Mesendoderm (in vitro differentiated cells): ENCODE measurements at places on chromosomes 4 and X.

GRCh38 chr4:80215449-80216052, 18.2 kb downstream of the PRDM8 start:
- no peak overlapping the region for H3K4me3 ChIP-seq
- H3K27ac ChIP-seq: no peak overlapping the region
- H3K36me3 ChIP-seq: no peaks in the 10 kb centered on the region
- peak; percentile 59 for DNase-seq
- no peaks in the 10 kb centered on the region for H3K4me1 ChIP-seq

- H3K4me3 ChIP-seq: no peak overlapping the region
- peaks cover 2% of the 10 kb centered on the region for H3K27me3 ChIP-seq
Observed at GRCh38 chr4:53354012-53354722, 11.7 kb downstream of the SCFD2 start.

GRCh38 chr4:147518086-147518485, 37.2 kb downstream of the EDNRA start:
- no peak overlapping the region for H3K27ac ChIP-seq
- no peaks in the 10 kb centered on the region for H3K27me3 ChIP-seq
- H3K4me1 ChIP-seq: peaks cover 4% of the 10 kb centered on the region
- no peaks in the 10 kb centered on the region for H3K36me3 ChIP-seq
- DNase-seq: no peak

- H3K4me3 ChIP-seq: no peak overlapping the region
- H3K27ac ChIP-seq: no peak overlapping the region
- no peak for DNase-seq
- no peaks in the 10 kb centered on the region for H3K27me3 ChIP-seq
- no peaks in the 10 kb centered on the region for H3K36me3 ChIP-seq
- no peaks in the 10 kb centered on the region for H3K4me1 ChIP-seq
Observed at GRCh38 chrX:19907794-19908193, 20.4 kb upstream of the SH3KBP1 start.

DNA sequence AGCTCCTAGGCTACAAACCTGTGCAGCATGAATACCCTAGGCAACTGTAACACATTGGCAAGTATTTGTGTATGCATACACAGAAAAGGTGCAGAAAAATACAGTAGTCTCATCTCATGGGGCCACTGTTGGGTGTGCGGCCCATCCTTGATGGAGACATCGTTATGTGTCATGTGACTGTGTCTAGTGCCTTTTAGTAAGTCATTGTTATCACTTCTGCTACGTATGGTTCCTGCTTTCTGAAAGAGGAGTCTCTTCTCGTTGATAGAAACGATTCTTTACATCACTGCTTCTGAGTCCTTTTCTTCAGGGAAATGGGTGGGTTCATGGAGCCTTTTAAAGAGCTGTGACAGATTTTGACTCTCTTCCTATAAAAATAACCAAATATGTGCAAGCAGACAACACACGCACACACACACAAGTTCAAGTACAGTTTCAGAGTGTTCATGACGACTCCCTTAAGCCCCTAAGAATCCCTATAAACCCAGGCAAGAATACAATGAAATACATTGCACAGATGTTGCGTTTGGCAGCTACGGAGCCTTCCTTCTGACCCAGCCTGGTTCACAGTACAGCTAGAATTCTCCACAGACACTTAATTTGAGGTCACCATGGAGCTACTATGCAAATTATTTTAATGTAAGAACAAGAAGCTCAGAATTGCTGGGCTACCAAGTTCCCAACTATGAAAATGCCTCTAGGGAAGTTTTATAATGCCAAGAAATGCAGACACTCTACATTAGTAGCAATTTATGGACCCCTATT, 10.2 kb upstream of the STK32B start:
- DNase-seq: no peak
- H3K36me3 ChIP-seq: no peaks in the 10 kb centered on the region
- peaks cover 3% of the 10 kb centered on the region for H3K4me1 ChIP-seq
- H3K27ac ChIP-seq: no peak overlapping the region

DNA sequence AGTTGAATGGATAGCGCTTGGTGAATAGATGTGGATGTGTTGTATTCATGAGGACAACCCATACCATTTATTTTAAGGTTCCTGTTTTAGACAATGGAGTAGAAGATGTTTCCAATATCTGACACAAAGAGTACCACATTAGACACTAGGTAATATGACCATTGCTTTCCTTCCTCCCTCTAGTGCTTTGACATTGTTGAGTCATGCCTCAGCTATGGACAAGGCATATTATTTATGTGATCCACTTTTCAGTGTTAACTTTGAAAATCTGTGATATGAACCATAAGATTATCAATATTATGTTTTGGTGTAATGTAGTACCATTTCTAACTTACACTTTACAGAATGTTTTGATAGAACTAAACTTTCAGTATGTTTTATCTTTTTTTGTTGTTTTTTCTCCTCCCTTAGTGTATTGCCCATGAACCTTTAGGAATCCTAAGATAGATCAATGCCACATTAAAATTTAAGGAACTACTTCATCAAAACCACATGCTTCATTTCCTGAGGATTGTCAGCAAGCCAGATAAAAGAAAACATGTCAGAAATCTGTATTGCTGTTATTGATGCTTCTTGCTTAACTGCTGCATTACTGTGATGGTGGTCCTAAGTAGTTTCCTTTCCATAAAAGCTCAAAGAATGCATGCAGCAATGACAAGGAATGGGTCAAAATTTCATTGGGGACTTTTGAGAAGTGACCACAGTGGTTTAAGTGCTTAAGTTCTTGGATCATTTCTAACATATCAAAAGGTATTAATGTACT, 105.0 kb downstream of the PCDH7 start:
- no peak overlapping the region for H3K27ac ChIP-seq
- H3K27me3 ChIP-seq: no peaks in the 10 kb centered on the region
- H3K4me1 ChIP-seq: no peaks in the 10 kb centered on the region
- DNase-seq: no peak

- no peaks in the 10 kb centered on the region for H3K36me3 ChIP-seq
- H3K27ac ChIP-seq: no peak overlapping the region
- no peak for DNase-seq
Observed at GRCh38 chr4:185682236-185682635, 129.8 kb downstream of the SORBS2 start.

- H3K27ac ChIP-seq: no peak overlapping the region
- no peaks in the 10 kb centered on the region for H3K27me3 ChIP-seq
- DNase-seq: peak; percentile 53
- H3K36me3 ChIP-seq: no peaks in the 10 kb centered on the region
- H3K4me3 ChIP-seq: no peak overlapping the region
Observed at GRCh38 chr4:134935320-134935719, 733.7 kb upstream of the PABPC4L start.

GRCh38 chr4:6724421-6725111, 8.6 kb downstream of the BLOC1S4 start:
- H3K36me3 ChIP-seq: no peaks in the 10 kb centered on the region
- no peaks in the 10 kb centered on the region for H3K27me3 ChIP-seq
- no peak overlapping the region for H3K27ac ChIP-seq

- H3K27me3 ChIP-seq: no peaks in the 10 kb centered on the region
- H3K4me3 ChIP-seq: no peak overlapping the region
- H3K36me3 ChIP-seq: no peaks in the 10 kb centered on the region
- no peaks in the 10 kb centered on the region for H3K4me1 ChIP-seq
Observed at GRCh38 chr4:155734065-155734464, 24.8 kb upstream of the GUCY1B1 start.

- no peaks in the 10 kb centered on the region for H3K4me1 ChIP-seq
- H3K27me3 ChIP-seq: no peaks in the 10 kb centered on the region
Observed at GRCh38 chr4:52369649-52370048, 289.5 kb downstream of the USP46 start.

- H3K27ac ChIP-seq: no peak overlapping the region
- peak; percentile 39 for DNase-seq
- H3K27me3 ChIP-seq: no peaks in the 10 kb centered on the region
- H3K4me1 ChIP-seq: no peaks in the 10 kb centered on the region
Observed at GRCh38 chrX:53374222-53374820, 48.1 kb downstream of the SMC1A start.

GRCh38 chr4:166680796-166681195, 553.5 kb downstream of the SPOCK3 start:
- no peaks in the 10 kb centered on the region for H3K27me3 ChIP-seq
- no peaks in the 10 kb centered on the region for H3K4me1 ChIP-seq
- H3K36me3 ChIP-seq: no peaks in the 10 kb centered on the region
- no peak overlapping the region for H3K27ac ChIP-seq

GRCh38 chr4:2977211-2978088, 14.1 kb downstream of the GRK4 start:
- no peak overlapping the region for H3K27ac ChIP-seq
- DNase-seq: peak; percentile 30
- H3K4me3 ChIP-seq: no peak overlapping the region
- no peaks in the 10 kb centered on the region for H3K4me1 ChIP-seq

- H3K4me1 ChIP-seq: no peaks in the 10 kb centered on the region
- no peak overlapping the region for H3K27ac ChIP-seq
- no peaks in the 10 kb centered on the region for H3K36me3 ChIP-seq
- H3K4me3 ChIP-seq: no peak overlapping the region
- no peaks in the 10 kb centered on the region for H3K27me3 ChIP-seq
Observed at GRCh38 chr4:139726615-139727014, 61.0 kb downstream of the MGST2 start.

DNA sequence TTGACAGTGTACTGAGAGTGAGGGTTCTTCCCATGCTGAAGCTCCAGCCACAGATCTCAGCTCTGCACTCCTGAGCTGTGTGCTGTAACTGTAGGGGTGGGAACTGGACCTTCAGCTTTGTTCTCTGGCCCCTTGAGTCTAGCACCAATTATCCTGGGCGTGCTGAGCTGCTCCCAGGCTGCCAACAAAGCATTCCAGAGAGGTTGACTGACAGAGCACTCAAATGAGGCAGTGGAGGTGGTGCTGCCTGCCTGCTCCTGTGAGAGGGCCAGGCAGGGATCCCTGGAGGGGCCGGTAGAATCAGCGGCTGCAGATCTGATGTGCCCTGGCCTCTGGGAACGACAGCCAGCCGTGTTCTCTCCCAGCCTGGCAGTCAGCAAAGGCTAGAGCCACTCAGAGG, 375.7 kb upstream of the AADAT start:
- peak; percentile 82 for DNase-seq
- no peak overlapping the region for H3K27ac ChIP-seq
- H3K36me3 ChIP-seq: no peaks in the 10 kb centered on the region

DNA sequence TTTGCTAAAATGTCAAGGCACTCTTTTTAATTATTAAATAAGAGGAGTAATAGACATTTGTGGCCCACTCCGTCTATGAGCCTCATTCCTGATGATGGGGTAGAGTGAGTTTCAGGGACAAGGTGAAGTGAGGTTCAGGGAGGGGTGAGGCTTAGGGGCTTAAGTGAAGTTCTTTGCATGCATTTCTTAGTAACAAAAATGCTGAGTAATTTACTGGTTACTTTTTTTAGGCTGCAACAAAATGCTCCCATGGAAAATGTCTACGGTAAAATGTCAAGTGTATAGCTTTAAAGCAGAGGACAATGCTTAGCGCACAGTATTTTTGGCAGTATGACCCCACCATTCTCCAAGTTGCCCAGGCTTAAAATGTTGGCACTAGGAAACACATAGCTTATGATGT, 2.0 kb upstream of the USO1 start:
- no peaks in the 10 kb centered on the region for H3K27me3 ChIP-seq
- H3K4me3 ChIP-seq: no peak overlapping the region
- no peak for DNase-seq
- no peak overlapping the region for H3K27ac ChIP-seq
- H3K36me3 ChIP-seq: no peaks in the 10 kb centered on the region

GRCh38 chrX:119389871-119390501, 9.2 kb upstream of the SLC25A43 start:
- no peaks in the 10 kb centered on the region for H3K27me3 ChIP-seq
- no peak overlapping the region for H3K27ac ChIP-seq
- DNase-seq: peak; percentile 59
- no peak overlapping the region for H3K4me3 ChIP-seq

DNA sequence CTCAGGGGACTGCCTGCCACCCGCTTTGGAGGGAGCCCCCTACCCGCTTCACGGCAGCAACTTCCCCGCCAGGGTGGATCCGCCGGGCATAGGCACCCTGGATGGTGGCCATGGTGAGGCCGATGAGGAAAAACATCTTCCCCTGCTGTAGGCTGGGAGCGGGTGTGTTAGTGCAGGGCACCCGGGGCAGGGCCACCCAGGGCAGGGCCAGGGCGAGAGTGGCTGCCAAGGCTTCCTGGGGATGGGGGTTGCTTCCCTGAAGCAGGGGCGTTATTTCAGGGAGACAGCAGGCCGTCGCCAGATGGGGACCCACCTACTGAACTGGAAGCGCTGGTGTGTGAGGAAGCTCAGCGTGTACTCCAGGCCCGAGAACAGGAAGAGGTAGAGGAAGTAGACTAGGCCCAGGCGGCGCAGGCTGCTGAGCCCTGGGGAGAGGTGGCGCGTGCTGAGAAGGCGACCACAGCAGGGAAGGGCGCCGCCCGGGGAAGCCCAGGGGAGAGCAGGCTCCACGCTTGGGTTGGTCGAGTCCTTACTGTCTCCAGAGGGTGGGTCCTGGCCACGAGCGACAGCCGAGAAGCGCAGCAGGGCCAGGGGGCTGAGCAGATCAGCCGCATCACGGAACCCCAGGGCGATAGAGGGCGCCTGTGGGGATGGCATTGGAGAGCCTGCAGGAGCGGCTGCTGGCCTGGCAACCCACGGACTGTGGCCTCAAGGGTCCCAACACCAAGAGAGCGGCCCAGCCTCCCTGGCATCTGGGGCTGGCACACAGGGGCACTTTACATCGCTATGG, 31.5 kb downstream of the NOP14 start:
- no peaks in the 10 kb centered on the region for H3K27me3 ChIP-seq
- H3K4me1 ChIP-seq: peaks cover 2% of the 10 kb centered on the region
- no peak overlapping the region for H3K27ac ChIP-seq

DNA sequence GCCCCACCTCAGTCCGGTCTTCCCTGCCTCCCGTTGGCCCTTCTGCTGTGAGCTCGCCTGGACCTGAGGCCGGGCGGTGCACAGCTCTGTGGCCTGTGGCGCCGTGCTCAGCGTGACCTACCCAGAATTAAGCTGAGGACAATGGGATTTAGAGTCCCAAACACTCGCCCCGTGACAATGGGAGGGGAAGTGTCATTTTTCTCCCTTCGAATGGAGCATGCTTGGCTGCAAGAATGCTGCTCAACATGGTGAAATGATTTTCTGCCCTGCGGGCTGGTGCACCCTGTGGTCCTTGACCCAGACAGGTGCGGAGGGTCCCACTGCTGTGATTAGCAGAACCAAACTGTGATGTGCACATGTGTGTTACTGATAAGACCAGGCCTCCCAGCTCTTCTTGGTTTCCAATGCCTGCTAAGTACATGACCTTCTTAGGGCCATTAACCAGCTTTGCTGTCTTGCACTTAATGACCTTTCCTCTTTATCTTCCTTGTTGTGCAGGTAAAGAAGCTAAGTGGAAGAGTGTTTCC, 772 bp downstream of the EOLA1 start:
- peak; percentile 19 for DNase-seq
- H3K4me1 ChIP-seq: no peaks in the 10 kb centered on the region
- H3K27ac ChIP-seq: no peak overlapping the region
- no peak overlapping the region for H3K4me3 ChIP-seq
- H3K36me3 ChIP-seq: no peaks in the 10 kb centered on the region

GRCh38 chr4:7073526-7074390, 5.9 kb upstream of the GRPEL1 start:
- H3K4me1 ChIP-seq: no peaks in the 10 kb centered on the region
- peak; percentile 87 for DNase-seq
- H3K27me3 ChIP-seq: no peaks in the 10 kb centered on the region
- no peaks in the 10 kb centered on the region for H3K36me3 ChIP-seq
- no peak overlapping the region for H3K27ac ChIP-seq
- no peak overlapping the region for H3K4me3 ChIP-seq
